ENCODE measurements at places on chromosomes 16 and 17. TPM values are rescaled to one million over a fixed set of nuclear protein-coding genes. Genes with fewer than 3 reads are reported as not detected.

Gene KRTAP3-2
- not detected for total RNA-seq

Gene LYZL6
- not detected for total RNA-seq

Gene MRPL27
- total RNA-seq, result 52.2 TPM

Gene TVP23A
- total RNA-seq, result not detected

Gene DRC3
- 1.1 TPM for total RNA-seq

Gene G6PC1
- total RNA-seq, result not detected

Gene MYOCD
- not detected for total RNA-seq

Gene PALB2
- 9.4 TPM for total RNA-seq

All from pulmonary artery endothelial cell (primary cell).